ENCODE measurements at places on chromosomes 16 and 17.

GRCh38 chr16:23905027-23905426 lies 69.2 kb downstream of the PRKCB start:
- no peak for DNase-seq

DNA sequence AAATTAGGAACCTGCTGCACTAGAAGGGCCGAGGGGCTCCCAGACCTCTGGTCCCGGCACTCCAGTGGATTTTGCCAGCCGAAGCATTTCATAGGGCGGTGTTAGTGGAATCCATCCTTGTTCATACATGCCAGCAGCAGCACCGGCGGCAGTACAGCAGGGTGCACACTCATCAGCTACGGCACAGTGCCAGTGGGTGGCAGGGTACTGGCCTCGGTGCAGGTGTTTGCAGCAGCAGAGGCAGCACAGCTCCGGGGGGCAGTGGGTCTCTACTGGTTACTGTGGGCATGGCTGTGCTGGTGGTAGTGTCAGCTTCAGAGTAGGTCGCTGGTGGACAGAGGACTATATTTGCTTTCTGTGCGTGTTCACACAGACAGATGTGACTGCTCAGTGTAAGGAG lies 985.7 kb downstream of the CDH8 start:
- DNase-seq, result no peak

DNA sequence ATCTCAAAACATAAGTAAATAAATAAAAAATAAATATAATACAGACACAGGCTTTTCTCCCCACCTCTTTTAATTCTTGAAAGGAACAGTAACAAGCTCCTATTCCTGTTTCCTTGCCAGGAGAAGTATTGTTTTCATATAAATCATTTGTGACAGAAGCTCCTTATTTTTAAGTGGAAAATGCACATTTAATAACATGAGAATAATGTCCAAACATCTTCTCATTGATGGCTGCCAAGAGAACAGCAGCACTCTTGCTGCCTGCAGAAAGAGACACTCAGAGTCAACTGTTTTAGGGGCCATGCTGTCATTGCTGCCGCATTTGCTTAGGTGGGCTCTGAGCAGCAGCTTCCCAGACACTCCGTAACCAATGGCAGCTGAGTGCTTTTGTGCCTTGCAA lies 580.1 kb downstream of the WWOX start:
- no peak for DNase-seq

DNA sequence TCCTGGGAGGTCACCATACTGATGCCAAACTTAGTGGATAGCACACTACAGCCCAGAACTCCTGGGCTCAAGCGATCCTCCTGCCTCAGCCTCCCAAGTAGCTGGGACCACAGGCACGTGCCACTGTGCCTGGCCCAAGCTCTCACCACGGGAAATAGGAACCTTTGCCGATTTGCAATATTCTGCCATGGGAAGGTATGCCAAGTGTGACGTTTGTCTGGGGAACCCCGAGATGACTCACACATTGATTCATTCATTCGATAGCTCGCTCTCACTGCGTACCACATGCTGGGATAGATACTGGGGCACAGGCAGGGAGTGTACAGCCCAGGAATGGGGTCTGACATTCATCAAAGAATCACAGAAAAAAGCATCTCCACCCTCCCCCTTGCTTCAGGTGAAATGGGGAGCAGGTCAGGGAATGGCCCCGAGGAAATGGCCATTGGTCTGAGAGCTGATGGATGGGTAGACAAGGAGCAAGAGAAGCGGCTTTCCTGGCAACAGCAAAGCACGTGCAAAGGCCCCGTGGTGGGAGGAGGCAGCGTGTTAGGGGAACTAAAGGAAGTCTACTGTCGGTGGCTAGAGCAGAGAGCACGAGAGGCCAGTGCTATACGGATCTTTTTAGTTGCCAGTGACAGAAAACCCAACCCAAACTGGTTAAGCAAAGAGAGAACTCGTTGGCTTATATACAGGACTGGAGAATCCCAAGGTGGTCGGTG lies 44.1 kb downstream of the DNAH17 start:
- no peak for DNase-seq

DNA sequence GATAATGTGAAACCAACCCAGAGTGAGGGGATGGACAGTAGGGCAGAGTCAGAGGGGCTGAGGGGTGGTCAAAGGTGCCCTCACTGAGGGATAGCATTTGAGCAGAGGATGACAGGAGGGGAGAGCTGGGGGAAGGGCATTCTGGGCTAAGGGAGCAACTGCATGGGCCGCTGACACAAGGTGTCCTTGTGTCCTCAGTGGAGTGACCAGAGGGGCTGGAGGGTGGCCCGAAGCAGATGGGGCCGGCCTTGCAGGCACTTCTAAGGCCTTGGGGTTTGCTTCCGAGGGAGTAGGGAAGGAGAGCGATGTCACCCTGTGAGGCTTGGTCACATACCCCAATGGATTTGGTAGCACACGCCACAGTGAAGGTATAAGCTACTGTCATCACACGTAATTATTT lies 10.0 kb downstream of the NUBP1 start:
- DNase-seq, result no peak

GRCh38 chr16:15752717-15753488 lies 102.9 kb downstream of the NDE1 start:
- DNase-seq, result no peak

GRCh38 chr16:46832757-46833459 lies 1.9 kb upstream of the C16orf87 start:
- DNase-seq, result no peak

DNA sequence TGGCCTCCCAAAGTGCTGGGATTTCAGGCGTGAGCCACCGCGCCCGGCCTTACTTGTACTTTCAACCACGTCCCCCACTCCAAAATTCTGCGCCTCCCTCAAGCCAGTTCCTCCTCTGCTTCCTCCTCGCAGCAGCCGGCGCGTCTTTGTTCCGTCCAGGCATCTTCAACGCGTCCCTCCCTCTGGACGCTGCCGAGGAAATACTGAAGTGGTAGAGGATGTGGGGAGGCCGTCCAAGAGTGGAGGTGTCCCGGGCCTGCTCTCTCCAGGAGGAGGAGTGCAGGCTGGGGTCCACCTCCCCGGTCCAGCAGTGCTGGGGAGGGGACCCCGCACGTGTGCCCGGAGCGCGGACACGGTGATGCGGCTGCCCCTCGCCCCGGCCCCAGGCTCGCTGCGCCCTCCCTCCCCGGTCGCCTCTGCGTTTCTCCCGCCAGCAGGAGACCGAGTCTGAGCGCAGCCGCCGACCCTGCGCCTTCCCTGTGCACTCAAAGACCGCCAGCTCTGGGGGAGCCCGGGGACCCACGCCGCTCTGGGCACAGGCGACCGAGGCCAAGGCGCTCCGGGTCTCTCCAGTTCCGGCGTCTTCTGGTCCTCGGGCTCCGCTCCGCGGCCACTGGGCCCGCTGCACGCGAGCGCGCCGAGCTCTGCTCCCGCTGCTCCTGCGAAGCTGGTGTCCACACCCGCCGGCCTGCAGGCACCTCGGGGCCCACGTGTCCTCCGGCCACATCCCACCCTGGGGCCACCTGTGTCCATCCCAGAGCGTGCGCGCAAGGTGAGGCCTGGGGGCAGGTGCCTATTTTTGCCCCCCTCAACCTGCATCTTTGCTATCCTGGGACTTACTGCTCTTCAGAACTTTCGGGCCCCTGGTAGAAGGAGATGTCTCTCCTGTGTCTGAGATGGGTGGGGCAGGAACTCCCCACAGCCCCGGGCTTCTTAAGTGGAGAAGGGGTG lies 31.7 kb downstream of the OSBPL7 start:
- DNase-seq, result peak; percentile 45

DNA sequence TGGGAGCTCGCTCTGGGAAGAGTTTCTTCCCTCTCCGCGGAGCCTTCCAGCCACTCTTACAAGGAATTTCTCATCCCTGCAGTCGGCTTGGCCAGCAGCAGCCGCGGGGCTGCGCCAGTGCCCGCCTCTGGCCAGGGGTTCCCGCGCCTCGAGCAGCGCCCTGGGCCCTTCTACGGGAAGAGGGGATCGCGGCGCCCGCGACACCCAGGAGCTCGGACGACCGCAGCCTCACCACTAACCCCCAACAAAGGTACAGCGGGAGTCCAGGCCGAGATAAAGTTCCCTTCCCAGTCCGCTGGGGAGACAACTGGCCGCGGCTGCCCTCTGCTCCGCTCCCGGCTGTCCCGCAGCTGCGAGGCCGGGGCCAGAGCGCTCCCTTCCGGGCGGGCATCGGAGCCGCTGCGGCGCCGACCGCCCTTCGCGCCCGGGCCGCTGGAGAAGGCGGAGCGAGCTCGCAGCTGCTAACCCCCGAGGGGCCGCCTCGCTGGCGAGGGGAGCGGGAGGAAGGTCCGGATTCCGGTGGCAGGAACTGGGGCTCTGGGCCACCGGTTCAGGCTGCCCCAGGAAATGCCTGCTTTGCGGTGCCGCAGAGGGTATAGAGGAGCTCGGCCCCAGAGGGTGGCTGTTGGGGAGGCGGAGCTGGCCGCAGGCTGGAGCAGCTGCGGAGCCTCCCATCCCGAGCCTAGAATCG lies 3.6 kb upstream of the HS3ST3B1 start:
- DNase-seq, result no peak

- no peak for DNase-seq
Measured at GRCh38 chr17:29292992-29293889, 707 bp downstream of the NUFIP2 start.

DNA sequence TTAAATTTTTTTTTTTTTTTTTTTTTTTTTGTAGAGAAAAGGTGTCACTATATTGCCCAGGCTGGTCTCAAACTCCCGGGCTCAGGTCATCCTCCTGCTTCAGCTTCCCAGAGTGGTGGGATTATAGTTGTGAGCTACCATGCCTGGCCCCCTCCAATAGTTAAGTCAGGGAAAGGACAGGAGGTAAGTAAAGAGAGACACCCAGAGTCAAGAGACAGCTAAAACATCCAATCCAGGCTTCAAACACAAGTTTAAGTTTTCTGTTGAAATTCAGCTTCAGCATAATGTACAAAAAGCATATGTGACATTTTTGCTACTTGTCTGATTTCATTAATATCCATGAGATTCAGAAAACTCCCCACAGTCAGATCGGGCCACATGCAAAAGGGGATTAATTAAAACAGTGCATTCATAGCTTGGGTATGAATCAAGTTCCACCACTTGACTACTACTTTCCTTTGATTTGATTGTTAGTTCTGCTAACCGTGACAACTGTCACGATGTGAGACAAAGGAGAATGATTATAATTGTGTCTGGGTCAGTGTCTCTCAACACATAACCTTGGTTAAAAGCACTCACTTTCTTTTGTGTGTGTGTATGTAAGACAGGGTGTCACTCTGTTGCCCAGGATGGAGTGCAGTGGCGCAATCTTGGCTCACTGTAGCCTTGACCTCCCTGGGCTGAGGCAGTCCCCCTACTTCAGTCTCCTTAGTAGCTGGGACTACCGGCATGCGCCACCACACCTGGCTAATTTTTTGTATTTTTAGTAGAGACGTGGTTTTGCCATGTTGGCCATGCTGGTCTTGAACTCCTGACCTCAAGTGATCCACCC lies 184.9 kb downstream of the PARN start:
- no peak for DNase-seq

DNA sequence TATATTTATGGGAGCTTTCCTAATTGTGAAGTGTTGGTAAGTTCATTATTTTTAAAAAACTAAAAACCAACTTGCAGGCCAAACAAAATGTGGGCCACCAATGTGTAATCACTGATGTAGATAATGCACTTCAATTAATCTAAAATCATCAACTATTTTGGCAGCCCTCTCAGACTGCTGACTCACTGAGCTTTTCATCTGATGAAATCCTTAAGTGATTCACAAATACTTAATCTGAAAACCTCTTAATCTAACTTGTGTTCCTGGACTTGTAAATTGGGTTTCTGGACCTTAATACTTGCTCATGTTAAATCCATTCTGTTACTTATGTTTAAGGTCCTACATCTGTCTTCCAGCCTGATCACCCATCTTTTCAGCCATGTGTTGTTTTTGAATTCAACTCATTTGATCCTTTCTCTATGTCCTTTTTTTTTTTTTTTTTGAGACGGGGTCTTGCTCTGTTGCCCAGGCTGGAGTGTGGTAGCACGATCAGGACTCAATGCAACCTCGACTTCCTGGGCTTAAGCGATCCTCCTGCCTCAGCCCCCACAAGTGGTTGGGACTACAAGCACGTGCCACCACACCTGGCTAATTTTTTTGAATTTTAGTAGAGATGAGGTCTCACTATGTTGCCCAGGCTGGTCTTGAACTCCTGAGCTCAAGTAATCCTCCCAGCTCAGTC lies 39.0 kb downstream of the PRKCB start:
- DNase-seq, result no peak

DNA sequence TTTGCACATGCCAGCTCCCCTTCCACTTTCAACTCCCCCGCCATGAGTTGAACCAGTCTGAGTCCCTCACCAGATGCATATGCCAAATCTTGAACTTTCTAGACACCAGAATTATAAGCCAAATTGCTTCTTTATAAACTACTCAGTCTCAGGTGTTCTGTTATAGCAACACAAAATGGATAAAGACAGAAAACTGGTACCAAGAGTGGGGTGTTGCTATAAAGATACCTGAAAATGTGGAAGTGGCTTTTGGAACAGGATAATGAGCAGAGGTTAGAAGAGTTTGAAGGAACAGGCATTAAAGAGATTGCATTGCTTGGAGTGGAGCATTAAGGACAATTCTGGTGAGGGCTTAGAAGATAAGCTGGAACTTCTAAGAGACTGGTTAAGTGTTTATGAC lies 17.2 kb upstream of the CACNG5 start:
- no peak for DNase-seq

- DNase-seq, result no peak
Measured at GRCh38 chr16:48958681-48959080, 323.0 kb downstream of the CBLN1 start.

- no peak for DNase-seq
Measured at GRCh38 chr16:58847902-58848661, 114.0 kb upstream of the GOT2 start.

DNA sequence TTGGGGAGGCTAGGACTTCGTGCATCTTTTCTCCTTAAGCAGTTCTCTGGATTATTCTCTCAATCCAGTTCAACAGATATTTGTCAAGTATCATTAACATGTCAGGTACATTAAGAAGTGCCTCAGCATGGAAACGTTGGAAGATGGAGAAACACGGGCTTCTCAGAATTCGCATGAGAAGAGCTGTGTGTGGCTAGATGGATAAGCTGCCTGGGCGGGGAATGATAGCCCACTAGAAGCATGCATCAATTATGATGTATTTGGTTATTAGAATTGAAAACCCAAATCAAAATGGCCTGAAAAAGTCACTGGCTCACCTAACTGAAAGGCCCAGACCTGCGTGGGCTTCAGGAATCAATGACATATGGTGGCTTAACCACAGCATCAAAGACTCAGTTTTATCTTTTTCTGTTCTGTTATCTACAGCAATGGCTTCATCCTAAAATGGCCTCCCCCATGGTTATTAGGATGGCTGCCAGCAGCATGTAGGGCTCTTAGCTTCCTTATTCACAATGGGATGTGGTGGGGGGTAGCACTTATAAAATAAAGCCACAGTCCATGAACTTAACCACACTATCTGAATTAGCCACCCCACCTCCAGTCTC lies 43.9 kb downstream of the MMD start:
- no peak for DNase-seq

DNA sequence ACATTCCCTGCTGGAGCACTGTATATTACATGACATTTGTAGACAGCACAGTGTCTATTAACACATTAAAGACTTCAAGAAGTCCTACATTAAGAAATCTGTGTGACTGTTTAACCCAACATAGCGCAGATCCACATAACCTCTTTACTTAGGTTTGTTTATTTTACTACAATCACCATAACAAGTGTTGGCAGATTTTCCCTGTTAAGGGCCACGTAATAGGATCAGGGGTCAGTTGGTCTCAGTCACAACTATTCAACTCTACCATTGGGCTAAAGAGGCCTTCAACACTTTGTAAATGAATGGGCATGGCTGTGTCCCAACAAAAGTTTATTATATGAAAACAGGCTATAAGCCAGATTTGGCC lies 51.3 kb upstream of the ADORA2B start:
- DNase-seq, result no peak
